ENCODE measurements at places on chromosomes 12 and 14.

DNA sequence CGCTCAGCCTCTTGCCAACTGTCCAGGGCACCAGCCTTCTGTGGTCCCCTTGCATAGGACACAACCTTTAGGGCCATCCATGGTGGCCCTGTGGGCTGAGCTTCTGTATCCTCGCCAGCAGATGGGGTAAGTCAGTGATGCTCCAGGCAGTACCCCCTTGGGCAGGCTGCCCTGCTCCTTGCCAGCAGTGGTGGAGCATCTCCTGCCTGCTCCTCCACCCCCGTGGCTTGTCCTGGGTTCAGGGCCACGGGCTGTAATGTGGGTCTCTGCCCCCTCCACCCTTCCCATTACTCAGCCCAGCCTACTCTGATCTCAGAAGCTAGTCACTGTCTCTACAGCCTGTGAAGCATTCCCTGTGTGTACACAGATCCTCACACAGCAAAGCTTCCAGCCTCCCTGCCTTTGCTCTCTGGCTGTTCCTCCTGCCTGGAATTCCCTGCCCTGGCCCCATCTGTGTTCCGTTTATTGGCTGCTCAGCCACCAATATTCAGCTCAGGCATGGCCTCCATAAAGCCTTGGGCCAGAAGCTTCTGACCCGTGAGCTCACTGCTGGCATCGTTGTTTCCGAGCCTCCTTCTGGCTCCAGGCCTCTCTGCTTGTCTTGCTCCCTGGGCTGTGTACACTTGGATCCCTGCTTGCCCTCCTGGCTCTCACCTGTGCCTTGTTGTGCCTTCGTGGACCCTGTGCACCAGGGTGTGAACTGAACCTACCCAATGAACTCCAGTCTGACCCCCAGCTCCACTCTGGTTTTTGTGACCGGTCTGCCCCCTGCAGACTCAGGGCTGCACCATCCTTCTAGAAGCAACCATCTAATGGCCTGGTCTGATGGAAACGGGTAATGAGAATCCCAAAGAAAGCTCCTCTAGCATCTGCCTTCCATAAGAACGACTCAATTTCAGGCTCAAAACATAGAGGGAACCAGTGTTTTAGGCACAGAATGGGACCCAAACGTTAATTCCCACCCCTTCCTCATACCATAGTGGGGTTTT, 177.0 kb upstream of the PRMT8 start:
- no peak for DNase-seq

GRCh38 chr14:69650948-69651369, 39.6 kb downstream of the SUSD6 start:
- no peak for DNase-seq

GRCh38 chr12:21618566-21618965, 13.9 kb upstream of the GYS2 start:
- DNase-seq, result no peak

DNA sequence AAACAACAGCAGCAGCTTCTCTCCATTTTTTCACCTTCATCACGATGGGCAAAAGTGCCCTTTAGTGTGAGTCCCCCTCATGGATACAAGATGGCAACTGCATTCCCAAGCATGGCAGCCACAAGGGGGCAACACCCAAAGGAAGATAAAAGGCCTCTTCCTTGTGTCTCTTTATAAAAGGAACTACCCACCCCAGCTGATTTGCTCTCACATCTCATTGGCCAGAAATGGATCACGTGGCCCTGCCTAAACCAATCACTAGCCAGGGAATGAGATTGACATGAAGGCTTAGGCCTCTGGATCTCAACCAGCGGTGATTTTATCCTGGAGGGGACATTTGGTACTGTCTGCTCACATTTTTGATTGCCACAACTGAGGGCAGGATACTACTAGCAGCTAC, 21.9 kb upstream of the IFT81 start:
- DNase-seq, result no peak

DNA sequence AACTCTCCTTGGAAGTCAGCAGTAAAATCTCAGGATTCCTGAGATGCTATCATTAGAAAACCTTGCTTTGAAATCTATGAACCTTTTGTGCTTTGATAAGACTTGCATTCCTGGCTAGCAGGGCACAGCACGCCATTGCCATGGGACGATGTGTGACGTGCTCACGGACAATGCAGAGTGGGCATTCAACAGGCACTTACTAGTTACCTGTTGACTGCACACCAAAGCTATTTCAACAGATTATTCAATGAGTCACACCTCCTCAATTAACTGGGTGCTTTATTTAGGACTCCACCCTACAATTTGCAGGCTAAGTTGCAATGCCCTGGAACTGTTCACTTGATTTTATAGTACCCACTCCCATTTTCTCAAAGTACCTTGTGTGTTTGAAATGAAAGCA, 11.3 kb downstream of the NOS1 start:
- DNase-seq, result no peak

- no peak for DNase-seq
These were observed 100.2 kb downstream of the GALC start for GRCh38 chr14:87892763-87893162.

DNA sequence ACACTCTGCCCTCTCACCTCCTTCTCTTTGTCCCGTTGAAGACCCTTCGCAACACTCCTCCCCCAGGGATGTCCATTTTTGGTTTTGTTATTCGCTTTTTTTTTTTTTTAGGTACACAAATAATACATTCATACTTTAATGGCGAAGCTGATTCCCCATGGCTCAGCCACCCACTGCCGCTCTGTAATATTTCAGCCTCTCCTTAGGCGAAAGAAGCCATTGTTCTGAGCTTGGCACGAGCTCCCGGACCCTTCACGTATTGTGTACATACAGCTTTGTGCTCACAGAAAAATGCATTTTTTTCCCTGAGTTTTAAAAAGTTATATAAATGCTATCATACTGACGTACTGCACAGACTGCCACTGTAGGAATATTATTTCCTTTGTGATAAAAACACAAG, 115.0 kb downstream of the TMEM132C start:
- DNase-seq, result no peak

DNA sequence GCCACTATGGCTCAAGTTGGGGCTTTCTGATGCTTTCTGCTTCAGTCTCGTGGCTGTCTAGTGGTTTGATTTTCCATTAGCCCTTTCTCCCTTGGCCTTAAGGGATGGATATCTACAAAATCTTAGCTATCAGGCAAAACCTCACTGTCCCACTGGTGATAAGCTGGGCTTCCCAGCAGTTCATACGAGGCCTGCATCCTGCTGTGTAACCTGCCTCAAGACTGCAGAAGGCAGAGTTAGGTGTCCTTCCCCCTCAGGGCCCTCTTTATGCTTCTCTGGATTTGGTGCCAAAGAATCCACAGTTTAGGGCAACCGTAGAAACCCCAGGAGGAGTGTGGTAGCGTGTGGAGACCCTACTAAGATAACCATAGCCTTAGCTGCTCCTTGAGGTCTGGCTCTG, 38.9 kb downstream of the ETV6 start:
- DNase-seq, result no peak

DNA sequence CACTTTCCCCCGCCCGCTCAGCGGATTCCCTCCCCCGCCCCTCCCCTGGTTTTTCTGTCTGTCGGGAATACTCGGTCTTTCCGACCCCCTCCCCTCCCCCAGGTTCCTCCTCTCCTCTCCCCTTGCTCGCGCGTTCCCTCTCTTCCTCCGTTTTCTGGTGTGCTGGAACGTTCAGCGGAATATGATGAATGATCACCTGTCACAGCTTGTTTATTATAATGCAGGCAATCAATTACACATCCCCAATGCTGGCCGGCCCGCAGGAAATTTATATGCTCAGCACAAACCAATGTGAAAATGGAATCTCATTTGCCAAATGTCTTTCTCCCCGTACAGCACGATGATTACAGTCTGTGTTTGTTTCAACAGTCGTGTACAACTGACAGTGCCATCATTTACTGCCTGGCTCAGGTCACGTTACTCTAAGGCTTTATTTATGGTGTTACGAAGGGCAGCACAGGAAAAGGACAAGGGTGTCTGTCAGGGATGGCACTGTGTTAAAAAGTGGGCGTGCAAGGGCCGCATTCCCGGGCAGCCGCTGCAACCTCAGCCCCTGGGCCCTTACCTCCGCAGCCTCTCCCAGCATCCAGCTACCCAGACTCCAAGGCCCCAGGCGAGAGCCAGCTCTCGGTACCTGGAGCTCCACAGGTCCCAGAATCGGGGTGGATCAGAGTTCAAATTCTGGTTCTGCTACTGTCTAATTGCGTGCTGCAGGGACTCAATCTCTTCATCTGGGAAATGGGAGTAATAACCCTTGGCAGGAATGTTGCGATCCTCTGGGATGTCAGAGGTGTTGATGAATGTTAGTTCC, 24.7 kb upstream of the MAP1LC3B2 start:
- no peak for DNase-seq

- no peak for DNase-seq
These were observed 202.7 kb upstream of the BCL2L14 start for GRCh38 chr12:11868027-11868426.

GRCh38 chr14:100386121-100386520, 63.0 kb downstream of the SLC25A47 start:
- DNase-seq, result no peak

DNA sequence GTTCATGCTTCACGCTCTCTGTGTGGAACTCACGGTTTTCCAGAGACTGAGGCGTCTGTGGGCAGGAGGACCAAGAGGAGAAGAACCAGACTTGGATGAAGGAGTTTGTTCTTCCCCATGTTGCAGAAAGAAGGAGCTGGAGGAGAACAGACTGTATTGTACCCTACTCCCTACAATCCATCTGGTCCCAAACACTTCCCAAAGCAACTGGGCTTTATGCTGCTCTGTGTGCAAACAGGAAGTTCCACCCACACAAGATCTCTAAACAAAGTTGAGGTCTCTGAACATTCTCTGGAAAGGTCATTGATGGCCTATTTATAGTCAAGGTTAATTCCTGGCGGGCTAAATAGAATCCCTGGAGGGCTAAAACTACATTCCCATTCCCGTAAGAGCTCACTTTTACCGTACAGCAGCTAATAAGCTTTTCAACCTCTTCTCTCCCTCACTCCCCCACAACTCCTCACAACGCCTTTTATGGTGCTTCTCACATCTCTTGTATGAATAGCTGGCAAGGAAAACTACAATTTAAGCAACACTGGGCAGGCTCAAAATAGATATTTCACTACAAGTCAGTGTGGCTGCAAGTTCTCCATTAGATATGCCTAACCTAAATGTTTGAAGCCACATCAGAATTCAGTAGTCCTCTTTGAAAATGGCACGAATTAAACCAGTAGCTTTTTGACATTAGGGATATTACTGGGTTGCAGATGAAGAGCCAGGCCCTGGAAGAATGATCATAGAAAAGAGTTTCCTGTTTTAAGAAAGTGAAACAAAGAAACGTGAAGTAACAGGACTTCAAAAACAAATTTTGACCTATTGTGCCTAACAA, at the start of gene A2M:
TSS of gene A2M (minus strand) at position 189 of the 829 bp plus-strand sequence. CDS start at position 119, 70 bp downstream.
- no peak for DNase-seq

- no peak for DNase-seq
These were observed 22.2 kb downstream of the LRRIQ1 start for GRCh38 chr12:85058339-85058738.

GRCh38 chr12:65663648-65664047, 160.6 kb upstream of the HMGA2 start:
- DNase-seq, result no peak

DNA sequence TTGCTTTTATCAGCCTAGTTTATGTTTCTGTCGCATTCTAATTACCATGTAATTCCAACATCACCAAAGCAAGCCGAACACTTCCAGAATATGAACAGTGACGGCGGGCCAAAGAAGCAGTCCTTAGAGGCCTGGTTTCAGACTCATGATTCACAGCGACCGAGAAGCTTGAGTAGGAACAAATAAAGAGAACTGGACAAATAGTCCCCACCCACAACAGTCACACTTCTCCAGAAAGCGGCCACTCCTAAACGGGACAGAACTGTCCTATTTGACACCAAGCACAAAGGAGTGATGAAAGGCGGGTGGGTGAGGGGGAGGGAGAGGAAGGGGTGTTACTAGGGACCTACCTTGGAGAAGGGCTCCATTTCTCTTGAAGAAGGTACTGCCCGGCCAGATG, 136.4 kb downstream of the FOXN3 start:
- no peak for DNase-seq

- DNase-seq, result peak; percentile 13
These were observed 105.0 kb downstream of the PPP2R5E start for GRCh38 chr14:63438065-63438757.

DNA sequence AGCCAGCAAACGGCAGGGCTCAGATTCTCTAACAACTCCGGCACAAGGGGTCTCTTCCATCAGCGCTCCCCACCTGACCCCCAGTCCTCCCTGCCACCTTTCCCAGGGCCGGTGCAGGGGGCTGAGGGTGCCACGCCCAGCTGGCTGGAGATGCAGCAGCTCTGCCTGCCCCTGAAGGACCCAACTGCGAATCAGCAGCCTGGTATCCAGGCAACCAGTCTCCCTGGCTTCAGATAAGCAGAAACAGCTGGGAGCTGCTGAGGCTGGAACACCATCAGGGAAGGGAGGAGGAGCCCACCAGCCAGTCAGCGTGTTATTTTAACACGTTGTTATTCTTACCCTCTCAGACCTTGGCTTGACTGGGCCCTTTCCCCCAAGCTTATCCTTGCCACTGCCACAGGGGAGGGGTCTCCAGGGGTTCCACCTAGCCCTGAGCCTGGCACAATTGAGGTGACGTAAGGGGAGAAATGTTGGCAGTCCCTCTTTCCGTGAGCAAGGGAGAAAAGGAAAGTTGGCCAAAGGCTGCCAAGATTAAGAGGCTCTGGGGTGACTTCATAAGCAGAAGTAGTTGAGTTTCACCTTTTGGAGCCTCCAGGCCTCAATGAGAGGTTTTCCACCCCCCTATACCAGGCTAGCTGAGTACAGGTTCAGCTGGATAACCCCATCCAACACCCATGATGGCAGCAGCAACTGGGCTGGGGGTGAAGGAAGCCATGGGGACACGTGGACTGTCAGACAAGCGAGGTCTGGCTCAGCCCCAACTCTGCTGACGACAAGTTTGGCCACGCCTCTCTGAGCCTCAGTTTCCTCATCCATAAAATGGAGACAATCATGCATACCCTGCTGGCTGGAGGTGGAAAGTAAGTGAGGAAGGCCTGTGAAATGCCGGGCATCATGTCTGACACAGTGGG, 91.1 kb downstream of the IRF2BPL start:
- DNase-seq, result no peak

DNA sequence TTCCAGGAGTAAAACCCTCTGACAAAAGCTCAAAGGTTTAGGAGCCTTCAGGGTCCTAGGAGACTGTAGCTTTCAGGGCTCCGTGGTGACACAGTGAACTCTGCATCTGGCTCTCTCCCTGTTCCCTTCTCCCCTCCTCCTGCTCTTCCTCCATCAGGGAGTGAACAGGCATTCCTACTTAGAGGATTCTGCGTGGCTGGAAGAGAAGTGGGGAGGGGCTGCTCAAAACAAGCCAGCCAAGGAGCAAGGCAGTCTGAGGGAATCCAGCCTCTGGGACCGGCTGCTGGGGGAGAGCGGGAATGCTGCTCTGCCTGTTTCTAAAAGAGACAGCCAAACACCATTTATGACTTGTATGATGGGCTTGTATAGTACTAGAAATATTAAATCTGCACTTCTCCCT, 49.5 kb downstream of the RBMS2 start:
- DNase-seq, result no peak

GRCh38 chr12:23431006-23431405, 518.5 kb downstream of the SOX5 start:
- no peak for DNase-seq

- no peak for DNase-seq
These were observed 170.6 kb downstream of the MED13L start for GRCh38 chr12:116106870-116107269.

GRCh38 chr14:100654814-100655740, 67.9 kb upstream of the BEGAIN start:
- no peak for DNase-seq
